ENCODE measurements at places on chromosomes 4 and X.

DNA sequence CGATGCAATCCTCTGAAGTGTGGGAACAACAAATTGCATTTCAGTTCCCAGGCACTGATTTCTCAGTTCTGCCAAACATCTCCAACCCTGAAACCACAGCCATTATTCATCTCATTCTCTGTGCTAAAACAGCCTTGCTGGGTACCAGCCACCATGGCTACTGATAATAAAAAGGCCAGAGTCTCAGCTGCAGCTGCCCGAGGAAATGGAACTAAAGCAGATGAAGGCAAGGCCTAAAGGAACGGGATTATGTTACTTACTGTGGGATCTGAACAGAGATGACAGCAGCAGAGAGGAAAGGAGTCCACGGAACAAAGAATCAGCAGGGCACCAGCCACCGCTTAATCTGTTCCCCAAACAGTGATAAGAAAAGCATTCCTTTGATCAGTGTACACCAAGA is 155.7 kb downstream of the PAPSS1 start:
- no peak for DNase-seq

GRCh38 chr4:29390921-29391320 is 1329.2 kb upstream of the PCDH7 start:
- DNase-seq: no peak

DNA sequence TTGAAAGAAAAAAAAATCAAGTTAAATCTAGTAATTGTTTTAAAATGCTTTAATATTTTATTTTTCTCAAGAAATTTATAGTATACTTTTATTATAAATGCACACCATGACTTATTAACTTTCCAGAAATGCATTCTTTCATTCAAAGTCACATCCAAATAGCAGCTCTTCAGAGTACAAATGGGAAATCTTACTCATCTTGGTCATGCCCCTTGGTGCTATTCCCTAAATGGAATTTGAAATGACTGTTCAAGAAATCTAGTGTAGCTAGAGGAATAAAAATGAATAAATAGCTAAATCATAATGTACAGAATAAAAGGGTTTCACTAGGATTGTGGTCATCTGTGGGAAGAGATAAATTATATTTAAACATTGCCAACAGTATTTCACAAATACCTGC is 1139.7 kb downstream of the PCDH18 start:
- no peak for DNase-seq

DNA sequence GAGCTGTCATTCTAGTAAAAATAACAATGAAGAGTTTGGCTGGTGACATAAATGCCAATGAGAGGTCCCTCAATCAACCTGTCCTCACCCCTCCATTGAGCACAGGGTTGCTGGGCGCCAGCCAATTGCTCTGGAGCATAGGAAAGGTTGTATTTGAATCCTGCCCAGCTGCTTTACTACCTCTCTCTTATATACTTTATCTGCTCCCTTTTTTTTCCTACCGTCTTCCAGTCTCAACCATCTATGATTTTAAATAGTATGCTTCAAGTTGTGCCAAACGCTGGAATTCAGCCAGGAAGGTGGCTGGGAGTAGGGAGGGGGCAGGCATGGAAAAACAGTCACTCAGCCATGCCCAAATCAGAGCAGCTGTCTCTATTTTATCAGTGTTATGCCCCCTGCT is 153.8 kb downstream of the NR3C2 start:
- DNase-seq: no peak

GRCh38 chrX:49186125-49187027 is at the start of gene PRICKLE3:
Gene PRICKLE3, minus strand, starts transcription at chrX:49186373. Its CDS starts 76 bp downstream, at chrX:49186297.
- DNase-seq: no peak

- no peak for DNase-seq
Observed at GRCh38 chr4:106426069-106426468, 57.5 kb upstream of the GIMD1 start.

DNA sequence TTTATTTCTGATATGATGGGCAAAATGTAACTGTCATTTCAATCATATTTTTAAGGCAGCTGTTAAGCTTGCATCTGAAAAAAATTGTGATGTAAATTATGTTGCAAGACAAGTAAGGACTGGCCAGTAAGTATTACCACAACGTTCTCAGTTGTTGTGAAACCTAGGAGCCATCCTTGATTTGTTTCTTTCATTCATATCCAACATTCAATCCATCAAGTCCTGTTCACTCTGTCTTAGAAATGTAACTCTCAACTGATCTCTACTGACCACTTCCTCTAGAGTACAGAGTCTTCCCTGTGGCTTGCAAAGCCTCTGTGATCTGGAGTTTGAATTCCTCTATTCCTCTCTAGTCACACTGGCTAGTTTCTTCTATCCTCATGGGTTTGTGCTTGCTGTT is 161.4 kb upstream of the MAD2L1 start:
- DNase-seq: no peak

- no peak for DNase-seq
Observed at GRCh38 chr4:71446479-71447081, 107.8 kb downstream of the SLC4A4 start.

DNA sequence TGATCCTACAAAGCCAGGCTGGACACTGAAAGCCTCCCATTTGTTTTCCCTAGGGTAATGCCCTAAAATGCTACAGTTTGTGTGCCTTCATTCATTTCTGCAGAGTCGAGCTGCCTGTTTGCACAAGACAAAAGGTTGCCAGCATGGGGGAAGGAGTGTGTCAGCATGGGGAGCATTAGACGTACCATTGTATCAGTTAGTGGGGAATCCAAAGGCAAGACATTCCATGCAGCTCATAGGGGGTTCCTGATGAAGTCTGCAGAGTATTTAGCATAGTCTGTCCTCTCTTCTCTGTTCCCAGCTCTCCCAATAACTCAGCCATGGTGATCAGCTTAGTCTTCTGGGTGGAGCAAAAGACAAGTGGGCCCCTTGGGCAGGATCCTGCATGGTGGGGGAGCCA is 276.9 kb upstream of the PCDH7 start:
- DNase-seq: no peak
